ENCODE measurements at places on chromosomes 7 and 10.

DNA sequence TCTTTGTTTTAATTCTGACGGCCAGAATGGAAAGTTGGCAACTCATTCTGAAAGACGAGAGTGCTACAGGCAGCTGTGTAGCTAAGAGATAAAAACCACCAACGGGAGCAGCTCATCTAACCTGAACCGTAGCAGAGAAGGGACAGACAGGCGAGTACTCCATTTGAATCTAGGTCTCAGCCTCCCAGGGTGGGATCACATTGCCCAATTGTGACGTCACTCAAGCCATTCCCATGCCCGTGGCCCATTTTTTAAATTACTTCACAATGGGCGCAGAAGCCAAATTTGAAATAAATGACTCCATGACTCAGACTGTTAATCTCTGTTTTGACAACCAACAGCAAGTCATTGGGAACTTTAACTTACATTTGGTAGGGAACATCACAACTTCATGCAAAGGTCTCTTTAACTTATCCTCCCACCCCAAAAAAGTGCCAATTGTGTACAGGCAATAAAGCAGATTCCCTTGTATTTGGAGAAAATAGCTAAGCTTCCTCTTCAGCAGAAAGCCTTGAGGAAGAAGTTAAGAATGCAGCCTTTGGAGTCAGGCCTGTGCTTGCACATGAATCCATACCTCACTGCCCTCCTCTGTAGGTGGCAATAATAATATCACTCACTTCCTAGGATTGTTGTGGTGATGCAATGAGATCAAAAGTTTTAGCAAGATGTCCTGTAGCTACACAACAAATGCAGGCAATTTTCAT lies 93.2 kb upstream of the KIF5B start:
- DNase-seq: no peak

DNA sequence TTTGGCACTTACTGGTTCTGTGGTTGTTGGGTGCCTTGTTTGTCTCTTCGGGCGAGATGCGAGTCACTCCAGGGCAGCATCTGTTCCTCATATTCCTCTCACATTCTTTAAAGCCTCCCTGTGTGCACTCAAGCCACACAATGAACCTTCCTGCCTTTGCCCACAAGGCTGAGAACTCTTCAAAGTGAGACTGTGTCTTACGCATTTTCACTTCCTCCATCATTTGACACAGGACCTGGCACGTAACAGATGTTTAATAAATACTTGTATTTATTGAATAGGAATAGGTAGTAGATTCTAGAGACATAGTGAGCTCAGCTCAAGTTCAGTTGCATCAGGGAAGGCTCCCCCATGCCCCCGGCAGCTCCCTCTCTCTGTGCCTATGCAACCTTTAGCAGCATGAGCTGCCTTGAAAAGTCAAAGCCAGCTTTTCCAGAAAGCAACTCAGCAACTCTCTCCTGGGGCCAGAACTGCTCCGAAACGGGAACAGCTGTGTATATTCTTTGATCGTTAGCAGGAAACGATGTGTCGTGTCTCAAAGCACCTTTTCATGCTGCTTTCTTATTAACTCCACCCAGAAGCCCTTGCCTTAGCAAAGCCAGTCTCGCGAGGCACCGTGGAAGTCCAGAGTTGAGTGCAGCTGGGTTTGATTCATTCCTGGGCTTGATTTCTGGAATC lies 97.5 kb downstream of the PFKFB3 start:
- peak; percentile 67 for DNase-seq

- no peak for DNase-seq
Measured at GRCh38 chr7:78363866-78364265, 565.3 kb downstream of the PHTF2 start.

GRCh38 chr10:634256-634655 lies 55.2 kb downstream of the DIP2C start:
- no peak for DNase-seq

GRCh38 chr7:41825927-41826480 lies 123.1 kb upstream of the INHBA start:
- no peak for DNase-seq

GRCh38 chr7:45435846-45436245 lies 138.3 kb upstream of the ADCY1 start:
- DNase-seq: no peak

DNA sequence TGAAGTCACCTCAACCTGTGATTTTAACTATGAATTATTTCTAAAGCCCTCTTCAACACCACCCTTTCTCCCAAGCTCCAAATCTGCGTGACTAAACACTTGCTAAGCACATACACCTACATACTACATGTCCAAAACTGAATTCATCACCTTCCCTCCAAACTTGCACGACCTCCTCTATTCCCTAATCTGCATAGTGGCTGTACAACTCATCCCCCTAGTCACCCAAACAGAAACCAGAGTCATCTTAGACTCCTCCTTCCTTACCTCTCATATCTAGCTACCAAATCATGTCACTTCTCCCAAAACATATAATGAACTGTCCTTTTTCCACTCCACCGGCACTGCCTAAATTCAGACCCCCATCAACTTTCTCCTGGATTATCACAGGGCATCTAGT lies 16.2 kb downstream of the ARHGAP21 start:
- no peak for DNase-seq

GRCh38 chr7:158286210-158286609 lies 301.4 kb downstream of the PTPRN2 start:
- DNase-seq: no peak

- peak; percentile 87 for DNase-seq
Measured at GRCh38 chr10:72260239-72260975, 13.3 kb upstream of the DDIT4 start.

- DNase-seq: no peak
Measured at GRCh38 chr7:39504963-39505362, 61.2 kb upstream of the YAE1 start.

- DNase-seq: no peak
Measured at GRCh38 chr10:31871266-31872065, 57.2 kb downstream of the ARHGAP12 start.

Data from Karpas-422 (cell line).